ENCODE measurements at places on chromosomes 3 and 15.

DNA sequence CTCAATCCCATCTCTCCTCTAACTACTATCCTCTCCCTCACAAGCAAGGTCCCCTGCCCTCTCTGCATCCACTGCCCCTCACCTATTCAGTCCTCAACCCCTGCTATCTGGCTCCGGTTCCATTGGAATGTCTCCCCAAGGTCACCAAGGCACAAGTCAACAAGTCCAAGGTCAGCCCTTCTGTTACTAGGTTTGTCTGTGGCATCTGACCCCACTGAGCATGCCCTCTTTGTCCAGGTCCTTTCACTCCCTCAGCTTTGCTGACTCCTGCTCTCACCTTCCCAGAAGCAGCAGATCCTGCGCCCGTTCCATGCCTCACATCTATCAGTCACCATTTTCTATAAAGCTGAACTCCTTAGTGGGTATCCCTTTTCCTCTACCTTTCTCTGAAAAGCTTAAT, 8.3 kb upstream of the SEMA7A start:
- DNase-seq, result no peak

DNA sequence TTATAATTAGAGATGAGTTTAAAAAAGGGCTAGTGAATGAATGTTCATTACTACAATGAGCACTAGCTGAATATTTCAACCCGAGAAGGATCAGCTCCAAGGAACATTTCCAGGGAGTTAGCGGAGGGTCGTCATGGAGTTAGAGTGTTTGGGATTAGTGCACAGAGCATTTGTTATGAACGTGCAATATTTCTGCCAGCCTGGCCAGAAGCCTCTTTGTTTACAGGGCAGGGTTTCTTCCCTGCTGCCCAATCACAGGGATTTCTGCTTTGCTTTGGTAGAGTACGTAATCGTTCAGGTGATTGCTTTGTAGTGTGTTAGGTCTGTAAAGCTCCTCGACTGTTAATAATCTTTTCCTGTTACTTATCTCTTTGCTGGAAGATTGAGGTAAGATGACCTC, 5.9 kb downstream of the CGNL1 start:
- DNase-seq, result no peak

- peak; percentile 63 for DNase-seq
Measured at GRCh38 chr3:169430707-169431404, 232.7 kb downstream of the MECOM start.

DNA sequence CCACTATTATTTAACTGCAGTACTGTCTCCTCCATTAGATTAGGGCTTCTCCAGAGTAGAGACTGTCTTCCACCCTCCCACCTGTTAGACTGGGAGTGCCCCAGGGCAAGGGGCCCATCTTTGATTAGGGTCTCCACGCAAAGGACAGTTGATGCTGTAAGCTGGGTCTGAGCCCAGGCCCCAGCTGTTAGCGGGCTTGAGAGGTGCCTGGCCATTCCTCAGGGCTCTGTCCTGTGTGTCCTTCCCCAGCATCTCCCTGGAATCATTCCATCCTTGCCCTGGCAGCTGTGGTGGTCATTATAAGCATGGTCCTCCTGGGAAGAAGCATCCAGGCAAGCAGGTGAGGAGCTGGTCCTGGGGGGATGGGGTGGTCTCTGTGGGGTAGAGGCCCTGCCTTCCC, 6.1 kb downstream of the SLC51B start:
- no peak for DNase-seq

DNA sequence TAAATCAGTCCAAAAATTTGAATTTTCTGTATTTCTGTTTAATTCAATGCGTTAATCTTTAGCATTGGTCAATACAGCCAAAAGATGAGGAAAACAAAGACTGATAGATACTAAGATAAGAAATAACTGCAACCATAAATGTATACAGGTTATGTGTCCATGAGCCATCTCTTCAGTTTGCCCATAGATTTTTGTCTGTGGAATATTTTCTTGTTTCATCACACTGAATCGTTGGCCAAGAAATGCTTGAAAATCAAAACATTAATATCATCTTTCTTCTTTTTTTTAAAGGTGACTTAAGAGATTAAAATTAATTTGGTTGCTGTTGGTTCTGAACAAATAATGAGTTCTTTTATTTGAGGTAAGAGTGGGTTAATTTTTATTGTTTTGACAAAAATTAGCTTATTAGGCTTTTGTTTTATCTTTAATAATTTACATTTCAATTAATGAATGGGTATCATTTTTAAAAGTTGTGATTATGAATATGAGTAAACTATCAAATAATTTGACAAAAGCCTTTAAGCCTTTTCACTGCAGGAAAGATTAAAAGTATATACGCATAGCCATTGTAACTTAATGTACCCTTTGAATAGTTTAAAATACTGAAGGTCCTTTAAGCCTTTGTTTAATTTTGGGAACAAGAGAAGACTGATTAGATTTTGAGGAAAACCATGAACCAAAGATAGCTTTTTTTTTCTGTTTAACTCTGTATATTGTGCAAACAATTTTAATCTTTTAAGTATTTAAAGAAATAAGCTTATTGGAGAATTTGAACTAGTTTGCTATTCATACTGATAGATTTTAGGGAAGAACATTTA, 14.7 kb upstream of the CHD2 start:
- no peak for DNase-seq

- no peak for DNase-seq
Measured at GRCh38 chr15:70708839-70709238, 54.5 kb downstream of the UACA start.

GRCh38 chr15:71115567-71116351, 488 bp downstream of the THSD4 start:
- DNase-seq, result peak; percentile 16

GRCh38 chr3:119989981-119990655, 104.1 kb downstream of the GSK3B start:
- no peak for DNase-seq

Measured in hematopoietic multipotent progenitor cell (in vitro differentiated cells).